ENCODE measurements at places on chromosomes 6 and 20.

DNA sequence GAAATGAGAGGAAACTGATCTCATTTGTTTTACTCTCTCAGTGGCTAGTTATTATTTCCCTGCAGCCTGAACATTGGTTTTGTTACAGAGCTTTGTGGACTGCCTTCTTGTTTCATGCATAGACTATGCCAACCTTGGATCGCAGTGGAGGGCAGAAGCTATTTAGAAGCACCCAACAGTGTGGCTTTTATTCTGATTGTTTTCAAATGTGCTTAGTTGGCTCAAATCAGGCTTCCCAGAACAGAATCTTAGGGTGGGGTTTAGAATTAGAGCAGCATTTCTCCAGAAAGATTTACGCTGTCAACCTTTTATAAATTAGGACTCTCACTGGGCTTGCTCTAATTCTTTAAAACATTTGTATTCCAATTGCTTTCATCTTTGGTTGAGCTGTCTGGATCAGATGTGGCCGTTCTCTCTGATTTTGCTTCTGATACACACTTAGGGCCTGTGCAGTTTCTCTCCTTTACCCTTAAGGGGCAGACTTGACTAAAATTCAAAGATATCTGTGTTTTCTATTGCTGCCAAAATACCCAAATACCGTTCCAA lies 210.3 kb downstream of the BCKDHB start:
- DNase-seq: no peak

DNA sequence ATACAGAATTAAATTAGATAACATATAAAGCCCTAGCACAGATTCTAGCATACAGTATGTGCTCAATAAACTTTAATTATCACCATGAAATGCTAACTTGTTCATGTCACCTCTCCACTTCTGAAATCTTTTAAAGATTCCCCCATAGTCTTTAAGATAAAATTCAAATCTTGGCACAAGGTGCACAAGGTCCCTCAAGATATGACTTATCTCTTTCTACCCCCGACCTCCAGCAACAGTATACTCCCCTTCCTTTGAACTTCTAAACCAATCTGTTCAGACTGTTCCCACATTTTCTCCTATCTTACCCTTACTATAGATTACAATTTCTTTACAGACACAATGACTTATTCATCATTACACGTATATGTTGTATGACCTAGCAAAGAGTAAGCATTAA lies 29.0 kb downstream of the SEC63 start:
- no peak for DNase-seq

- no peak for DNase-seq
These were observed 43.7 kb downstream of the DAAM2 start for GRCh38 chr6:39835821-39836295.

- no peak for DNase-seq
These were observed 2.1 kb downstream of the CPNE1 start for GRCh38 chr20:35662551-35662950.

GRCh38 chr6:20200761-20201630 lies 11.3 kb downstream of the MBOAT1 start:
- no peak for DNase-seq

DNA sequence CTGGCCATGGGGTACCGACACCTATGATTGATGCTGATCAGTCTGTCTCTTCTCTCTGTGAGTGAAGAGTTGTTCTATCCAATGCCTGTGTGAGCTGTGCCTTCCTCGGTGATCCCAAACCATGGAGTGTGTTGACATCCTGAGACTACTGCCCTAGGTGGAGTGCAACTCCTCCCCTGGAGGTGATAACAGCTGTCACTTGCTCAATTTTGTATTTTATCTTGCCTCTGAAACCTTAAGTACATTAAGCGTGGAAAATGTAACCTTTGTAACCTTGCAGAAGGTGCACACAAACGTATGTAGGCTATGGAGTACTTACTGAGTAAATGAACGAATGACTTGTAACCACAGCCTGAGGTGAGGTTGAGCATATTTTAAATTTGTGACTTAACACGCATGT lies 256.2 kb downstream of the FNDC1 start:
- DNase-seq: no peak

DNA sequence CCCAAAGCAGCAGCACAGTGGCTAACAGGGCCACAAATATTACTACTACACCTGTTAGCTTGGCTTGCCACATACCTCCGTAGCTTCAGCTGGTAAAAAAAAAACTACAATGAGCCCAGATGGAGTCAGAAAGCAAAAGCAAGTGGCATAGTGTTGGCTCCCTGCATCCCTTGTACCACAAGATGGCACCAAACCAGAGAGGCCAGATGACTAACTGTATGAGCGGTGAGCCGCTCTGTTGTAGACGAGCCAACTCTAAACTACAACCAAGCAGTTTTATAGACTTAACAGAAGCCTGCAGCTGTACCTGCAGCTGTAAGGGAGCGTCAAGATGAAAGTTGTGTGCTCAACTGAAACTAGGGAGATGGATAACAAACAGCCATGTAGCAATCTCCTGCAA lies 84.5 kb upstream of the MCHR2 start:
- no peak for DNase-seq

- DNase-seq: no peak
These were observed 13.8 kb downstream of the VAPB start for GRCh38 chr20:58402827-58403226.

DNA sequence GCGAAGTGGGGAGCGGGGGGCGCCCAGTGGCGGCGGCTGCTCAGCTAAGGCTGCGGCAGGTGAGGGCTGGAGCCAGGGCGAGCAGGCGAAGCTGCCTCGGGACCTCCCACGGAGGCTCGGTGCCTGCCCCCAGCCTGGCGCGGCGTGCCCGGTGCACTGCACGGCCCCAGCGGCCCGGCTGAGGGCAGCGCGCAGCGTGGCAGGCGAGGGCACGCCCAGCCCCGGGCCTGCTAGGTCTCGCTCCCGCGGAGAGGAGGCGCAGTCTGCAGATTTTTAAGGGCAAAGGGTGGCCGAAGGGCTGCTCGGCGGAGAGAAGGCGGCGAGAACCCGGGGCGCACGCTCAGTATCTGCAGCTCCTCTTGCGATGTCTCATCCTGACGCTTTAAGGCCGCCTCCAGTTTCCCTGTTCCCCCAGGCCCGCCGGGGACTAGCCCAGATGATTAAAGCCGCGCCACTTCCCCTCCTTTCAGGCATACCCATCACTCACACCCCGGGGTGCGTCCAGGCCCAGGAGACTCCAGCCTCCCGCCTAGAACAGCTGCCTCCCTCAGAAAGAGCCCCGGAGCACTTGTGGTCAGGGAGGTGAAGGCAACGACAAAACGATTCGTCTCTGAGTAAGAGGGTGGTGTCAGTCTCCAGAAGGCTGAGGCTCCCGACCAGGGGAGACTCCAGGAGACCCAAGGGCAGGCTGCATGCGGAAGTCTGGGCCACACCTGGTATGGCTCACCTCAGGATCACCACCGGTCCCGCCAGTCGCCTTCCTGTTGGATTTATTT lies at the start of gene FERMT1:
Gene FERMT1, minus strand, starts transcription at position 158 of the 776 bp plus-strand sequence. CDS start 3,476 bp downstream, outside the sequence.
- DNase-seq: peak; percentile 55

DNA sequence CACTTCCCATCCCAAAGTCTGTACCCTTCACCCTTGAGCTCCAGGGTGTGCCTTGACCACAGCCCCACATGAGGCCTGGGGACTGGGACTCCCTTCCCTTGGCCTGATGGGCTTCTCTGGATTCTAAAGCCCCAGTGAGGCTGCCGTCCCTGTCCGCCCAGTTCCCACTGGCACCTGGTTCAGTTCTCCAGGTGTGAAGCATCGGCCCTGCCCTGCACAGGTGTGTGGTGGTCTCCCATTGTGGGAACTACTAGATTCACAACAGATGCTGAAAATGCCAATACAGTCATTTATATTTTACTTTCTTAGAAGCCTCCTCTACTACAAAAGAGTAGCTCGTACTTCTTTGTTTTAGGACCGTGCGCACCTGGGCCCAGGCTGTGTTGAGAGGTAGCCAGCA lies 72.8 kb downstream of the TTLL2 start:
- no peak for DNase-seq

- no peak for DNase-seq
These were observed 45.2 kb downstream of the OSTM1 start for GRCh38 chr6:108029226-108029921.

DNA sequence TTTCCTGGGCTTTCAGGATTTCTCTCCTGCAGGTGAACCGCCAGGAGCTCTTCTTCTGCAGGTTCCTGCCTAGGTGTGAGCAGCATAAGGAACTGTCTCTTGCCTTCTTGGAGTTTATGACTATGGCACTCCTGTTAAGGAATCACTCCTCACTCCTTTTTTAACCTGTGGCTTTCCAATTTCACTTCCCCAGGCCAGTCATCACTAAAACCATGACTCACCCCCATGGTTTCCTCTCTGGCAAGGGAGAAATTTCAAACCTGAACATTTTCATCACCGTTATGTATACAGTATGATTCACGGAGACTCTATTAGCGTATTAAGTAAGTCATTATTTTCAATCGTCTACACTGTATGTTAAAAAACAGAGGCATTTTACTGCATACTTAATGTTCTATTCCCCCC lies 78.2 kb upstream of the ARID1B start:
- no peak for DNase-seq

DNA sequence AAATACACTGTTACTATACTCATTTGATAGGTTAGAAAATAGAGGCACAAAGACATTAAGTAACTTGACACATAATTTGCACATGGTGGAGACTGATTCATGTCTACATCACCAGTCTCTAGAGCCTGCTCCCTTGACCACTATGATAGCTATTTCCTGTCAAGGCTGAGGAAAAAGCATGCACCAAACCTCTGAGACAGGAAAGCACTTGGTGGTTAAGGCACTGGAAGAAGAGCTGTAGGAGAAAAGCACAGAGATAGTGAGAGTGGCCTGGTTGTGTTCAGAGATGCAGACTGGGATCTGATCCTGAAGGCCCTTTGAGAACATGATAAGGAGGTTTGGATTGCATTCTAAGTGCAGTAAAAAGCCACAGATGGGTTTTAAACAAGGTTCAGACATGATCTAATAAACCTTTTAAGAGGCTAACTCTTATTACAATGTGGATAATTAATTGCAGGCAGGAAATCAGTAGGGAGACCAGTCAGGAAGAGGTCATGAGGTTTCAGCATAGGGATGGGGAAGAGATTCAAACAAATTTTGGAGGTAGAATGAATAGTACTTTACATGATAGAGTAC lies 168.9 kb downstream of the PHF3 start:
- DNase-seq: no peak

GRCh38 chr6:2633736-2634135 lies 117.0 kb downstream of the MYLK4 start:
- no peak for DNase-seq

DNA sequence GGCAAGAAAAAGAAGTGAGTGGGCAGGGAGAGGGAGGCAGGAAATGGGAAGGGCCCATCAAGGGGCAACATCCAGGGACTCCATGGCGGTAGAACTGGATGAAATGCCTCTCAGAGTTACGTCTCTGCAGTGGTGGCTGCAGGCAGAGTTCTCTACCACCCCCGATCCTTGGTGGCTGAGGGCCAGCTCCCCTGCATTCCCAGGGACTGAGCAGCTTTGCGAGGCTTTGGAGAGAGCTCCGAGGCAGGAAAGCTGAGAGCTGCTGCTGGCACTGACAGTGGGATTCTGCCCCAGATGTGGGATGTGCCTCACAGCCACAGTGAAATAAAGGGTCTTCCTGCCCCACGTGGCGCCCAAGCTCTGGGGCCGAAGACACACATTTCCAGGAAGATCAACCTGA lies 236.6 kb downstream of the SLC24A3 start:
- no peak for DNase-seq

DNA sequence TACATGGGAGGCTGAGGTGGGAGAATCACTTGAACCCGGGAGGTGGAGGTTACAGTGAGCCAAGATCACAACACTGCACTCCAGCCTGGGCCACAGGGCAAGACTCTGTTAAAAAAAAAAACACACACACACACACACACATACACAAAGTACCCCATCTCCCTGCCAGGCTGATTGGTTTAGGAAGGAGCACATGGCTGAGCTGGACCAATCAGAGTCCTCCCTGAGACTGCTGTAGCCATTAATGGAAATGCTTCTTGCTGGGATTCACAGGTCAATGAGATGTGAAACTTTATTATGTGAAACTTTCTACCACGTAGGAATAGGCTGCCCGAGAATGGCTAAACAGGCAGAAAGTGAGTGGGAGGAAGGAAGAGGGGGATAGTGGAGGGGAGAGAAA lies 2.9 kb downstream of the TREM1 start:
- no peak for DNase-seq

DNA sequence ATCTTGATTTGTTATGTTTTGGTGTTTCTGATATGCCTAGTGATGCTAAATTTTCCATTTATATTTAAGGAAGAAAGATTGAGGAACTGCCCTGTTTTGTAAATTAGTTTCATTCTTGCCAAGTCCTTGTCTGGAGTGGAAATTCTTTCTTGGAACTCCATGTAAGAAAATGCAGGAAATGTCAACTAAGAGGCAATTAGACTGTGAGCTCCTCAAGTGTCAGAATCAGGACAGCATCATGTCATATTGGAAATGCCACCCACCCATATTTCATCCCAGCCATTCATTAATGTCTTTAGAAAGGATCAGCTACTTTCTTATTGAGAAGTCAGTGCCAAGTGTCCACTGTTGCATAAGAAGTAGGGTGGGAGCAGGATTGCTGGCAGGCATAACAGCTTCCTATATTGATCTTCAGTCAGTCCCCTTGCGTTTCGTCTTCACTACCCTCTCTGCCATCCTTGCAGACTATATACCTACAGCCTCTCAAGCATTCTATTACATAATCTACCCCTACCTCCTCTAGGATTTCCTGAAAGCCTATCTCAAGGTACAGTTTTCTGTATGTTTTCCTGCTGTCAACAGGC lies 42.4 kb downstream of the HAO1 start:
- DNase-seq: no peak

GRCh38 chr6:45619994-45620471 lies 242.3 kb upstream of the SUPT3H start:
- DNase-seq: no peak

DNA sequence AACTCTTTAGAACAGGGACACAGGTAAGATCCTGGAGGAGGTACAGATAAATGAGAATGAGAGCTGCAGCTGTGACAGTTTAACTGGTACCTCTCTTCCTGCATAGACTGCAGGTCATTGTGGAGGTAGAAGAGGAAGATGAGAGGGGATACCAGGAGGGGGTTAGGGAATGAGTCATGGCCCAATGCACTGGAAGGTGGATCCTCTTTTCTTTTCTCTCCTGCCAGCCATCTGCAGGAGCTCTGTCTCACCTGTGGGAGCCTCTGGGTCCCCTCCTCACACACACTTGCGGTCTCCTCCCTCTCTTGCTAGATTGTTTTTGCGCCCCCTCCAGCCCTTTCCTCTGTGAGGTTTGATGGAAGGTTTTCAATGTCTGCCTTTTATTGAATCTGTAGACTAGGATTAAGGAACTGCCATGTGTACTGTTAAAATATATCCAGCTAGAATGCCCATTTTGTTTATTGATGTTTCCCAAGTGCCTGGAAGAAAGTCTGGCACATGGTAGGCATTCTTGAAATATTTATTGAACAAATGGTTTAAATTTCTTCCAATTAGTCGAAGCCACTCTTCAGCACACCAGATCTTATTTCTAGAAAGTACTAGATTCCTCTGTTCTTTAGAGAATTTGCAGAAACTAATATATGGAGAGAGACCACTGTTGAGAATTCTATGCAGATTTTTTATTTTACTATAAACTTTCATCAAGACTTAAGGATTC lies 13.0 kb downstream of the C6orf163 start:
- DNase-seq: no peak
